WTC11 (cell line): ENCODE measurements at places on chromosomes 5 and 9.
A peak's percentile ranks its signal among the peaks of the same experiment; 100 is the strongest.

- peaks cover 11% of the 10 kb centered on the region for H3K4me1 ChIP-seq
- no peaks in the 10 kb centered on the region for H3K27me3 ChIP-seq
- peaks cover 2% of the 10 kb centered on the region for H3K36me3 ChIP-seq
- no peak for DNase-seq
These were observed 148.9 kb downstream of the ARHGAP26 start for GRCh38 chr5:142918959-142919635.

GRCh38 chr5:135901633-135902032 lies 6.0 kb upstream of the IL9 start:
- H3K27ac ChIP-seq: no peak overlapping the region
- H3K4me1 ChIP-seq: no peaks in the 10 kb centered on the region
- no peaks in the 10 kb centered on the region; the same call in 1 of the 2 replicates for H3K27me3 ChIP-seq
- no peak for DNase-seq
- no peak overlapping the region for H3K4me3 ChIP-seq

GRCh38 chr9:92724528-92725265 lies 39.9 kb downstream of the BICD2 start:
- H3K27me3 ChIP-seq: no peaks in the 10 kb centered on the region
- DNase-seq: no peak
- peak overlapping the region; percentile 61; the same call in 1 of the 2 replicates for H3K27ac ChIP-seq
- no peaks in the 10 kb centered on the region for H3K4me1 ChIP-seq
- peaks cover 39% of the 10 kb centered on the region for H3K36me3 ChIP-seq

- no peaks in the 10 kb centered on the region for H3K27me3 ChIP-seq
- H3K27ac ChIP-seq: no peak overlapping the region
- 0 out of 2 replicates have a peak, but pooled peaks cover 3% of the 10 kb centered on the region for H3K4me1 ChIP-seq
These were observed 115.8 kb downstream of the DAB2IP start for GRCh38 chr9:121767171-121767769.

DNA sequence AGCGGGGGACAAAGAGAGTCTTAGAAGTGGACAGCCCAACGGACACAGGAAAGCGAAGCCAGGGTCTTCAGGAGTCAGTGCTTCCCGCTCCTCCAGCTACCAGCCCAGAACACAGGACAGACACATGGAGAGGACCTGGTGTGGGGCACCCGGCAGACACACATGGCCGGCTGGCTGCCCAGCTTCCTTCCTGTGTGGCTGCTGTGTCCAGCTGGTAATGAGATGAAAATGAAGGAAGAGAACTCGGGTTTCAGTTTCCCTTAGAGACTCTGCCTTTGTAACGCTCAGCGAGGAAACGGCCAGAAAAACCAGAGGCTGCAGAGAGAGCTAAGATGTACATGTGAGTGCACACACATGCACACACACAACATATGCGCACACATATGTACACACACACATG lies 87.5 kb downstream of the SECISBP2 start:
- peaks cover 32% of the 10 kb centered on the region for H3K36me3 ChIP-seq
- H3K27me3 ChIP-seq: no peaks in the 10 kb centered on the region; the same call in 1 of the 2 replicates
- H3K27ac ChIP-seq: peak overlapping the region; percentile 77; the same call in 1 of the 2 replicates
- peaks cover 9% of the 10 kb centered on the region for H3K4me1 ChIP-seq
- DNase-seq: no peak

DNA sequence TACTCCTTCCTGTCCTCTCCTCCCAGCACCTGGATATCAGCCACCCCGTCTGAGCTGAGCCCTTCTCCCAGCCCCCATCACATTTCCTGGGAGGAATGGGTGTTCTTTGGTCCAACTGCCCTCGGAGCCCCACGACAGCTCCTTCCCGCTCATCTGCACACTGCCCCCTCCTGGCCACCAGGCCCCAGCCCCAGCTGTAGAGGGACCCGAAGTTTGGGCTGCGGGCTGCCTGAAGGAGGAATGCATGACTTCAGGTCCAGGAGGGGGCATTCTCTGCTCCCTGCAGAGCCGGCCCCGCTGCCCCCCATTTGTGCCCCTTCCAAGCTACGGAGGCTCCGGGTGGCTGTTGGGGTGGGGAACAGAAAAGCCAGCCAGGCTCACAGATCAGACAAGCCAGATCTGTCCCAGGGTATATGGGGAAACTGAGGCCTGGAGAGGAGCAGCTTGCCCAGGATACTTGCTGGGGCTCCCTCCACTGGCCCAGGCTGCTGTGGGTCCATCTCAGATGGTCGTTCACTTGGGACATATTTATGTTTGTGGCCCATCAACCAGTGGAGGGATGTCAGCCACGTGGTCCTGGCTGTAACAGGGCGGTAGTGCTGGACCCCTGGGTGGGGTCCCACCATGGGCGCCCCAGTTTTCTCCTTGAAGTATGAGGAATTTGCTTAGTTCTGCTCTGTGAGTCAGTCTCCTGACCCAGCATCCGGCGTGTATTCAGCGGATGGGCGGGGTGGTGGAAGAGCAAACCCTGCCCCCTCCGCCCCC lies 33.1 kb downstream of the DAB2IP start:
- H3K36me3 ChIP-seq: no peaks in the 10 kb centered on the region; the same call in 1 of the 2 replicates
- no peak overlapping the region for H3K4me3 ChIP-seq
- H3K27ac ChIP-seq: no peak overlapping the region

DNA sequence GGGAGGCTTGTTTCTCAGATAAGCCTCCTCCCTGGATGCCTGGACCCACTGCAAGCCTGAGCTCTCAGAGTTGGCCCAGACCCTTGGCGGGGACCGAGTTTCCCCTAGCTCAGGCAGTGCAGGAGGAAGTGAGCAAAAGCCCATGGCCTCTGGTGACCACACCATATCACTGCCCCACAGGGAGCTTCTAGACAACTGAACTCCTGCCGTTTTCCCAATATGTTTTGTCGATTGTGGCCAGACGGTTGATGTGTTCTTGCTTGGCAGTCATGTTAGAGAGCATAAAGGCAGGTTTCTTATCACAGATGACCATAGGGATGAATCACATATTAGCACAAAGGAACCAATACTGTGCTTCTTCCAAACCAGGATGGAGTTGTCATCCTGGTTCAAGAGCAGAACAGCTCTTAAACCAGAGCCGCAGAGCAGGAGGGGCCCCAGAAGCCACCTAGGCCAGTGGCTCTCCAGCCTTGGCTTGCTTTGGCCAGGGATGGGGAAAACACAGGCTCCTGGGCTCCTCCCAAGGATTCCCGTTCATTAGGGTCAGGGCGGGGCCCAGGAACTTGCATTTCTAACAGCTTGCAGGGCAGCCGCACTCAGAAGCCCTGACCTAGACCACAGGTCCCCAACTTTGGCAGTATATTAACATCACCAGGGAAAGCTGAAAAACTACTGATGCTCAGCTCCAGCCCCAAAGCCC lies 113.1 kb upstream of the TBC1D2 start:
- no peak overlapping the region for H3K4me3 ChIP-seq
- peaks cover 13% of the 10 kb centered on the region for H3K36me3 ChIP-seq
- H3K4me1 ChIP-seq: no peaks in the 10 kb centered on the region
- H3K27ac ChIP-seq: no peak overlapping the region
- DNase-seq: no peak
- no peaks in the 10 kb centered on the region; the same call in 1 of the 2 replicates for H3K27me3 ChIP-seq

- peak; percentile 63 for DNase-seq
- peak overlapping the region; percentile 96 for H3K27ac ChIP-seq
- H3K36me3 ChIP-seq: no peaks in the 10 kb centered on the region
- peaks cover 21% of the 10 kb centered on the region for H3K4me1 ChIP-seq
- H3K4me3 ChIP-seq: peak overlapping the region; percentile 61
These were observed 15.2 kb upstream of the NEK6 start for GRCh38 chr9:124242331-124243194.

GRCh38 chr9:90960941-90961340 lies 159.3 kb downstream of the SYK start:
- H3K36me3 ChIP-seq: no peaks in the 10 kb centered on the region
- H3K4me3 ChIP-seq: no peak overlapping the region
- H3K4me1 ChIP-seq: peaks cover 22% of the 10 kb centered on the region
- no peak for DNase-seq
- no peak overlapping the region for H3K27ac ChIP-seq
- H3K27me3 ChIP-seq: no peaks in the 10 kb centered on the region

DNA sequence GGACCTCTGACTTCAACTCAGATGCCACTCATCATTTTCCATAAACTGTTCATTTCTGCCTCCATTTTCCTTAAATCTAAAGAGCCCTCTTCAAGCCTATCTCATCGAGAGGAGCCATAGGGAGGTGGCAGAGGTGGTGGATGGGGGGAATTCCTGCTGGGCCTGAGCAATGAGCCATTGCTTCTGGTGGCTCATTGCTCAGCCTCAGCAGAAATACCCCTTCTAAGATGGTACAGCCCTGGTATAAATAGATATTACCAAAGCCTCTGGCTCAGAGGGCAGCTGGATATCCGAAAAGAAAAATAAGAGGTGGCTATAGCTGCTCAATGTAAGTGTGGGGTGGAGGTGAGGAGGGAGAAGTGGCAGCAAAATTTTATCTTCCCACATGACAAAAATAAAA lies 313.5 kb downstream of the CAAP1 start:
- H3K36me3 ChIP-seq: no peaks in the 10 kb centered on the region
- H3K27ac ChIP-seq: no peak overlapping the region
- no peak overlapping the region for H3K4me3 ChIP-seq
- H3K4me1 ChIP-seq: no peaks in the 10 kb centered on the region
- H3K27me3 ChIP-seq: no peaks in the 10 kb centered on the region
- DNase-seq: peak; percentile 11

GRCh38 chr5:148060309-148060708 lies 3.5 kb upstream of the SPINK5 start:
- no peak for DNase-seq
- H3K4me1 ChIP-seq: no peaks in the 10 kb centered on the region
- H3K27ac ChIP-seq: no peak overlapping the region
- H3K27me3 ChIP-seq: peaks cover under 1% of the 10 kb centered on the region; the same call in 1 of the 2 replicates

DNA sequence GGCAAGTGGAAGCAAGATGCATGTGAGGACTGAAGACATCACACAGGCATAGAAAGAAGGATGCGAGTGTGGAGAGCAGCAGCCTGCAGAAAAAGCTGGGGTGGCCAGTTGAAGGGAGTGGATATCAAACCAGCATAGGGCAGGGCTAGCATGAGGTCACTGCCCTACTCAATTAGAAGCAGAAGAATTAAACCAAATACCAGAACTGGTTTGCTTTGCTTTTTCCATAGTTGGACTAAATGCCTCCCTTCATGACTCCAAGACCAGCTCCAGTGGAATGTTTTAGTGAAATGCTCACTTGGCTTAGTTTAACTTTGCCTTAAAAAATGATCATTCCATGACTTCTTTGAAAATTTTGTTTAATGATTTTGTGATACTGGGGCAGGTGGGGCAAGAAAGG lies 45.8 kb downstream of the TMEM167A start:
- no peak overlapping the region for H3K27ac ChIP-seq
- no peak for DNase-seq
- peaks cover 45% of the 10 kb centered on the region for H3K4me1 ChIP-seq
- peaks cover 6% of the 10 kb centered on the region; the same call in 1 of the 2 replicates for H3K27me3 ChIP-seq
- H3K4me3 ChIP-seq: no peak overlapping the region

GRCh38 chr9:32877103-32877502 lies 93.8 kb downstream of the TMEM215 start:
- no peak overlapping the region for H3K4me3 ChIP-seq
- peaks cover 7% of the 10 kb centered on the region for H3K4me1 ChIP-seq
- no peaks in the 10 kb centered on the region for H3K27me3 ChIP-seq
- DNase-seq: no peak

DNA sequence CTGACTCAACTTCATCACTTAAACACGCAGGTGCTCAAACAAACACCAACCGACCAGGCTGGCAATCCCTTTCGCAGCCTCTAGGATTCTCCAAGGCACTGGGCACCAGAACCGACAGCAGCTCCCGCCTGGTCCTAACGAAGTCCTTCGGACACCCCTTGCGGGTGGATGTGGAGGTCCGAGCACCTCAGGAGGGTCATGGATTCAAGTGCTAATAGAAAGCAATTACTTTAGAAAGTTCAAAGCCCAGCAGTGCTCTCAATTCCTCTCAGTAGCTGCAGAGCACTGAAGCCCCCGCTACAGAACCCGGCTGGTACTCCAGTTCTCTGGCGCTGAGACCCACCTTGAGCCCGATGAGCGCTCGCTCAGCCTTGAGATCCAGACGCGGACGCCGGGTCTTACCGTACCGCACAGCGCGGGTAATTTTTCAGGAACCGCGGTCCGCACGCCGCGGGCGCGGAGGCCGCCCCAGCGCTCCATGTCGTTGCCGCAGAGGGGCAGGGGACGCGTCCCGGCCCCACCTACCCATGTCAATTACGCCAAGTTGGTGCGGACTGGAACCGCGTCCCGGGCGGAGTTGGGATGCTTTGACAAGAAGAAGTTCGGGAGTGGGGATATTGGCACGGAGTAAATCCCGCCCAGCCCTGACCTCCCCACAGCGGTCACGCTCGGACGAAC lies 638 bp downstream of the MARCHF3 start:
- DNase-seq: peak; percentile 67
- H3K36me3 ChIP-seq: no peaks in the 10 kb centered on the region
- peak overlapping the region; percentile 81 for H3K4me3 ChIP-seq
- H3K4me1 ChIP-seq: peaks cover 43% of the 10 kb centered on the region
- peaks cover 38% of the 10 kb centered on the region for H3K27me3 ChIP-seq
- H3K27ac ChIP-seq: no peak overlapping the region

GRCh38 chr5:74294231-74294705 lies 346.3 kb downstream of the ENC1 start:
- H3K4me3 ChIP-seq: no peak overlapping the region
- H3K27ac ChIP-seq: no peak overlapping the region
- no peaks in the 10 kb centered on the region for H3K36me3 ChIP-seq
- DNase-seq: no peak

GRCh38 chr9:120654272-120654671 lies 60.0 kb downstream of the MEGF9 start:
- H3K27me3 ChIP-seq: peaks cover 2% of the 10 kb centered on the region
- no peaks in the 10 kb centered on the region for H3K36me3 ChIP-seq
- H3K4me3 ChIP-seq: no peak overlapping the region
- DNase-seq: no peak
- H3K4me1 ChIP-seq: no peaks in the 10 kb centered on the region

DNA sequence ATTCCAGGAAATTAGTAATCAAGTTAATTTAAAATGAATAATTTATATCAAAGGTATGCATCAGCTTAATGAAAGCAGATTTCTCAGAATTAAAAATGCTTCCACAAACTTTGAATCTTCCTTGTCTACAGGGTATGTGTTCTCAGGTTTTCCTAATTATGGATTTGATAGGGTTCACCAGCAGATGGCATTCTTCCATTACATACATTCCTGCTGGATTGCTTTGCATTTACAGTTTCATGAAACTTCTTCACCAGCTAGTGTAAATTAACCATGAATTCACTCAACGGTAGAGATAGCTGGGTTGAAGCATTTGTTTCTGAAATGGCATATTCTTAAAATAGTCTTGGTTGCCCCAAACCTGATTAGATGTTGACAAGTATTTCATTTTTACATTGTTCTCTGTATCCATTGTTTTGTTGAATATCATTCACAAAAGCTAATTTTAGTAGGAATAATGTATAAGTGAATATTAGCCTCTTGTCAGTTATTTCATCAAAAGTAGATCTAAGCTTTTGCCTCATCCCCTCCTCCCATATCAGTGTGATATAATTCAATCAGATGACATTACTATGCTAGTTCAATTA lies 68.7 kb upstream of the WDR41 start:
- H3K27ac ChIP-seq: no peak overlapping the region
- H3K27me3 ChIP-seq: peaks cover 2% of the 10 kb centered on the region; the same call in 1 of the 2 replicates
- H3K4me3 ChIP-seq: no peak overlapping the region
- 0 out of 2 replicates have a peak, but pooled peaks cover 2% of the 10 kb centered on the region for H3K4me1 ChIP-seq
- no peaks in the 10 kb centered on the region for H3K36me3 ChIP-seq

- peaks cover 34% of the 10 kb centered on the region for H3K36me3 ChIP-seq
- H3K27ac ChIP-seq: peak overlapping the region; percentile 98
- H3K27me3 ChIP-seq: 0 out of 2 replicates have a peak, but pooled peaks cover 2% of the 10 kb centered on the region
- peaks cover 6% of the 10 kb centered on the region for H3K4me1 ChIP-seq
- peak overlapping the region; percentile 99 for H3K4me3 ChIP-seq
These were observed 16.8 kb upstream of the CDK7 start for GRCh38 chr5:69217548-69218526.

GRCh38 chr9:89597711-89598362 lies 7.0 kb upstream of the GADD45G start:
- H3K27me3 ChIP-seq: no peaks in the 10 kb centered on the region
- DNase-seq: peak; percentile 67
- peaks cover 15% of the 10 kb centered on the region for H3K4me1 ChIP-seq
- H3K27ac ChIP-seq: no peak overlapping the region
- H3K4me3 ChIP-seq: no peak overlapping the region
